ENCODE measurements at places on chromosomes 2 and 18. TPM values are rescaled to one million over a fixed set of nuclear protein-coding genes. Genes with fewer than 3 reads are reported as not detected.

GRCh38 chr2:199465988-199466691, 8.4 kb upstream of the SATB2 start:
- DNase-seq = no peak

Gene PLGLB1
- 1.4 TPM for total RNA-seq

- no peak for DNase-seq
These were observed 2.9 kb downstream of the AGPS start for GRCh38 chr2:177395351-177396065.

- DNase-seq = no peak
These were observed 9.6 kb downstream of the GAREM2 start for GRCh38 chr2:26182441-26182840.

- no peak for DNase-seq
These were observed 92.7 kb downstream of the NCKAP5 start for GRCh38 chr2:133475610-133476009.

GRCh38 chr2:40357667-40358066, 94.2 kb downstream of the SLC8A1 start:
- DNase-seq = no peak

Gene DTNA
- total RNA-seq = 96.9 TPM

GRCh38 chr2:224611938-224612337, 26.8 kb upstream of the CUL3 start:
- no peak for DNase-seq

GRCh38 chr18:65409261-65409660, 341.6 kb upstream of the CDH7 start:
- DNase-seq = no peak

- no peak for DNase-seq
These were observed 85.3 kb downstream of the SDC1 start for GRCh38 chr2:20139407-20140172.

Gene CIB4
- not detected for total RNA-seq

- DNase-seq = peak; percentile 70
These were observed 30.4 kb downstream of the SRSF7 start for GRCh38 chr2:38720613-38721241.

DNA sequence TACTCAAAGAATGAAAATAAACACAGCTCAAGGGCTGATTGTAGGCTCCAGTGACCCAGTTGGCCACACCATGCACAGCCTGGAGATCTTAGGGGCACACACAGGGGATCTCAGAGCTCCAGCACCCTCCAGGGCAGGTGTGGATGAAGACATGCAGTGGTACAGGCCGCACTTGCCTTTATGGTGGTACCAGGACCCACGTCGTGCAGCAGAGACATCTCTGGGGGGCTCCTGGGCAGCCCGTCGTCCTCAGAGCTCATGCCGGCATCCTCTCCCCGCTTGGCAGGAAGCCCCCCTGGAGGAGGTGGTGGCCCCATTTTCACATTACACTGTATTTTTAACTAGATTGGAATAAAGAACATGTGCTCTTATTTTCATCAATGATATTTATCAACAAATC, 101.2 kb upstream of the MGAT4A start:
- DNase-seq = no peak

Gene ATRAID
- 101 TPM for total RNA-seq

DNA sequence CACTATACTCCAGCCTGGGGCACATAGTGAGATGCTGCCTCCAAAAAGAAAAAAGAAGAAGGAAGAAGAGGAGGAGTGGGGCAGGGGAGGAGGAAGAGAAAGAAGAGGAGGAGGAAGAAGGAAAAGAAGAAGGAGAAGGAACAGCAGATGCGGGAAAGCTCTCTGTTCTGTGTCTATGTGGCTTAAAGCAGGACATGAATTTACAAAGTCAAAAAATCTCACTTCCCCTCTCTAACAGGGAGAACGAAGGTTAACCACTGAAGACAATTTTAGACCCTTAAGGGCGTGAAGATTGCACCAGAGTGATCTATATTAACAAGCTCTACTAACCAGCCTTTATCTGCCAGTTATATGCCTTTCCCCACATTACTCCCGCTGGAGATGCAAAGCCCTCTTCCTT, 258.9 kb downstream of the METTL4 start:
- no peak for DNase-seq

Gene WDR7
- total RNA-seq = 24.4 TPM

Gene CTNNA2
- not detected for total RNA-seq

GRCh38 chr2:109387778-109388469, 225.8 kb downstream of the SEPTIN10 start:
- no peak for DNase-seq

Gene PJVK
- total RNA-seq = 1.2 TPM

DNA sequence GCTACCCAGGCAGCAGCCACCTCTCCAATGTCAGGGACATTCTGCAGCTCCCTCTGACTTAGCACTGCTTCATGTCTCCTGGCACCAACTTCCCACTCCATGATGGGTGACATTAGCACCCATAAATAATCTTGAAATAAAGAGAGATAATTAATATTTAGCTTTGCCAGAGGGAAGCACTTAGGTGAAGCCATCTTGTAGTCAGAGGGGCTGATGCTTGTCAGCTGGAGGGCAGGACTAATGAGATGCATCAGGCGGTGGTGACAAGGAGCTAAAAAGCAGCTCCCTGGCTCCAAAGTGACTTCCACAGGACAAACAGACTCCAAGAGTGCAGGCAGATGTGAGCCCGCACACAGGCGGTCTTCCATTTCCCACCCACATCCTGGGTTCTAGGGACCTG, 153.0 kb upstream of the ID2 start:
- DNase-seq = no peak

Gene MC2R
- 0.48 TPM for total RNA-seq

- no peak for DNase-seq
These were observed 201.9 kb upstream of the SLC8A1 start for GRCh38 chr2:40653829-40654228.

Gene SMYD1
- total RNA-seq = 240 TPM

DNA sequence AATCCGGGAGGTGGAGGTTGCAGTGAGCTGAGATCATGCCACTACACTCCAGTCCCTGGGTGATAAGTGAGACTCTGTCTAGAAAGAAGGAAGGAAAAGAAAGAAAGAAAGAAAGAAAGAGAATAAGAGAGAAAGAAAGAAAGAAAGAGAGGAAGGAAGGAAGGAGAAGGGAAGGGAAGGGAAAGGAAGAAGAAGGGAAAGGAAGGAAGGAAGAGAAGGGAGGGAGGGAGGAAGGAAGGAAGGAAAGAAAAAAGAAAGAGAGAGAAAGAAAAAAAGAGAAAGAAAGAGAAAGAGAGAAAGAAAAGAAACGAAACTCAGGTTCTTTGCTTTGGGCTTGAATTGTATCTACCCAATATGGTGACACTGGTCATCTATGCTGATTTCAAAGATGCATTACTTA, 102.3 kb upstream of the GATA6 start:
- DNase-seq = no peak

DNA sequence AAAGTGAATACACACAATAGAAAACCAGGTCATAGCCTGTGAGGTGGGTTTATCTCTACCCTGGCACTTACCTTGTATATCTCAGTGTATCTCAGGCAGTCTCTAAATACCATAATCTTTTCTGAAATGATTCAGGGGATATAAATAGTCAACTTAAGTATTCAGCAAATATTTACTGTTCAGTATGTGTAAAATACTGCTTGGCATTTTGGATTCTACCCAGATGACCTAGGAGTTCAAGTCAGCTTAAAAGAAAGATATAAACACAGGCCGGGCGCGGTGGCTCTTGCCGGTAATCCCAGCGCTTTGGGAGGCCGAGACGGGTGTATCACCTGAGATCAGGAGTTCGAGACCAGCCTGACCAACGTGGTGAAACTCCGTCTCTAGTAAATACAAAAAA, 23.8 kb downstream of the GRHL1 start:
- DNase-seq = no peak

DNA sequence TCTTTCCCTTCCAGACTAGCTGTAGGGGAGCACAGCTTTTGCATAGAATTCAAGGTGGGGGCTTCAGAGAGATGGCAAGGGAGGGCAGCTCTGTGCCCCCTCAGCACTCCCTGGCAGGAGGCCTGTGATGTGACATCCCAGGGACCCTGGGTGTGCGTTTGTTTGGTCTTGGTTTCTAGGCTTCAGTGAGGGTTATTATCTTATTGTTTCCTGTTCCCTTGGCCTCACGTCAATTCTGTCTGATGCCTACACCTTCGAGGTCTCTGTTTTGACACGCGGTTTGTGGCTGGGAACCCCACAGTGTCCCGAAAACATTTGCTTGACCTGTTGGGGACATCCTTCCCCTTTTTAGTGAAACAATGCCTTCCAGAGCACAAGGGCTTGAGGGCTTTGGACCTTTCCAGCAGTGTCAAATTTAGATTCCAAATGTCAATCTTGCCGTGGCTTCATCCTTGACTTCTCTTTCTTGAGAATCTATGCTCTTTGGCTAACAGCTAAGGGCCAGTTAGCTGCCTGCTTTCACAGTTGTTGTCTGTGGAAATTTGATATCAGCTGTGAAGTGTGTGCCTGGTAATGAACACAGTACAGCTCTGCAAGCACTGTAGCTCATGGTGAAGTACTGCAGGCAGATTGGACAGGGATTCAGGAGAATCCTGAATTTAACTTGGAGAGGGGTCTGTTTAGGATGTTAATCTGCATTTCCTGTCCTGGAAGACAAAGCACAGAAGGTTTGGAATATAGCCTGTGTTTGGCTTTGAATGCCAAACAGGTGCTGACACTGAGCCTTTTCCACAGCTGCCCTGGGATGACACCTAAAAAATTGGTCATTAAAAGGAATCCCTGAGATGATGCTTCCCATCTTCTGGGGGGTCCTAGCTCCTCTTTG, 108.2 kb upstream of the CXCR4 start:
- no peak for DNase-seq

GRCh38 chr2:233006648-233007047, 6.4 kb downstream of the NGEF start:
- DNase-seq = no peak

- no peak for DNase-seq
These were observed 95.6 kb upstream of the ASAP2 start for GRCh38 chr2:9110893-9111569.

DNA sequence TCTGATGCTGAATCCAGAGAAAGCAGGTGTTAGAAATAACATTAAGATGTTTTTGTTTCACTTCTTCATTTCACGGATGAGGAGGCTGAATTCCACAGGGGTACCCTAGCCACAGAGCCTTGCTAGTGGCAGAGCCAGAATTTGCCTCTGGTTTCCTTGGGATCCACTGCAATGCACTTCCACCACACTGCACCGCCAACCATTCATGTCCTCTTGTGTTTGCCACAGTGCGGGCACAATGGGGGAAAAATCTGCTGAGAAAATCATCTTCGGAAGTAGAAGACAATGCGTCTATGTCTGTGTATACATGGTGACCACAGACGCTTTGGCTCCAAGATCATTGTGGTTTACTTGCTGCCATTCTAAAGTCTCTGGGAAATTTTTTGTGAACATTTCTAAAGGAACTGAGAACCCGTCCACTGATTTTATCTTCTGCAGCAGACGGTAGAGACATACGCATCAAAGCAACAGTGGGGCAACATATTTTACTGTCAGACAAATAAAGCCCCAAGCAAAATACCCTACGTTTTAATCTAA, 14.9 kb downstream of the ICOS start:
- no peak for DNase-seq

DNA sequence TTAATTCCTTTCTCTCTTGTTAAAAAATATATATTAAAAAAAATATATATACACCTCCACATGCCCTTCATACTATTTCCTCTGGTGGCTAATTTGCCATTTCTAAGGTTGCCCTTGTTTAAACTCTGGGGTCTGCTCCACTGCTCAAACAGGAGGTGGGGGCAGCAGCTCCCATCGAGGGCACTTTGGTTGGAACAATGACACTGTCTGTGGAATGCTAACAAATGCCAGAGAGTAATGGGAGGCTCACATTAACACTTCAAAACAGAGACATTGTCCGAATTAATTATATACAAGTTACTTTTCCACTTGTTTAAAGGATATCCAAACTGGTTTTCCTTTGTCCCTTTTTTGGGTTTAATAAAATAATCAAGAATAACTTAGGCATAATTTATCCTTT, 58.8 kb upstream of the CD302 start:
- no peak for DNase-seq

Gene SGPP2
- total RNA-seq = 0.06 TPM

GRCh38 chr2:239008004-239008403, 160.1 kb downstream of the TWIST2 start:
- DNase-seq = no peak

DNA sequence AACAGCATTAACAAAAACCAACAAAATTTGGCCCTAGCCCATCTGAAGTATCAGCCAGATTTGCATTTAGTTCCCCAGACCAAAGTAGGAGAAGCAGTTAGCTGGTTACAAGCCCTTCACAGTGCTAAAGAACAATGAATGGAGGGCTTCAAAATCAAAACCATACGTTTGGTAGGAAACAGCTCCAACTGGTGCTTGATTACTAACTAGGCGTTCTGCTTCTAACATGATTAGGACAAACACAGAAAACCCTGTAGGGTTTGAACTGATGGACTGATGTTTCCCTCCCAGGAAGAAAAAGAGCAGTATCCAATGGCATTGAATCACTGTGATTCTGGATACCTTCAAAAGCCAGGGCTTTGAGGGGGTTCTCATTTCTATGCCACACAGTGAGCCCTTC, 20.5 kb upstream of the STAT4 start:
- no peak for DNase-seq

DNA sequence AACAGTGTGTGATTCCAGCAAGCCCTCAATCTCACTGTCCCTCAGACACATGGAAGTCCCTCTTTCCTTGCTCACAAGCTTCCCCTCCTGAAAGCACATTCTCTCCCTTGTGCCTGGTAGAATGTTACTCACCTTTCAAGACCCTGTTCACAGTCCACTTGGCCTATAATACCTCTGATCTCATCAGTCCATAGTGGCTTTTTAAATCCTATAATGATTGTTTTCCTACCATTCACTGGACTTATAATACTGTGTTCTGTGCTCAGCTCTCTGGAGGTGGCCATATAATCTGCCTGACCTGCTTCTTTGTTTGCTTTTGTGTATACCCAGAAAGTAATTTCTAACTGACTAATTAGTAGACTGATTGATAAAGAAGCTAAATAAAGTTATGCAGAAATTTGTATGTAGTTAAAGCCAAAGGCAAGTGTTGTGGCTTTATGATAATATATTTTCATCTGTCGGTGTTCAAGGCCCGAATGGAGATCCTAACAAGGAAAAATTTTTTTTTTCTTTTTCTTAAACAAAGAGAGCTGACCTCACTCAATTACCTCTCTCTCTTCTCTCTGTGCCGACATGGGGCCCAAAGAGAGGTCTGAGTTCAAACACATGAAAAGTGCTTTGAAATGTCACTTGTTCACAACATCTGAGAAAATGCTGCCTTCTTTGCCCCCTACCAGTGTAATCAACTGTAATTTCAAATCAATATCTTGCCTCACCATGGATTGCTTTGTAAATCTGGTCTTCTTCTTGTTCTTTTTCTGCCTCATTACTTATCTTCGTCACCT, 1033.0 kb upstream of the PIK3C3 start:
- no peak for DNase-seq

DNA sequence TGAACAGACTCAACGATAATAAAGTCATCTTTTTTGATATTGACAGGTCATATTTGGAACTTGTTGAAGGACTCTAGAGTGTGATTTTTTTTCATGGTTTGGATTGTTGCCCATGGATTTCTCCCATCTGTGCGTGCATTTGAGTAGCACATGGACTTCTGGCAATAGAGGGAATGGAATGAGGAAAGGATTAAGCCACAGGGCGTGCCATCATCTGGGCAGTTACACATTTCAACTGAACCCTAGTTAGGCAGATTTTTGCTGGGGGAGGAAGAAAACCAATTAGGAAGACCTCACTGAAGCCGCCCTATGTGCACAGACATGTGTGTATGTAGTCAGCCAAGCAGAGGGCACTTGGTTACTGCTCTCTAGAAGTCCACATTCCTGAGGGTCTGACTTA, 72.6 kb downstream of the TPGS2 start:
- no peak for DNase-seq
